ENCODE measurements at places on chromosomes 12 and 14.
A peak's percentile ranks its signal among the peaks of the same experiment; 100 is the strongest.

- no peak for DNase-seq
Observed at GRCh38 chr12:10241727-10242126, 29.1 kb downstream of the GABARAPL1 start.

DNA sequence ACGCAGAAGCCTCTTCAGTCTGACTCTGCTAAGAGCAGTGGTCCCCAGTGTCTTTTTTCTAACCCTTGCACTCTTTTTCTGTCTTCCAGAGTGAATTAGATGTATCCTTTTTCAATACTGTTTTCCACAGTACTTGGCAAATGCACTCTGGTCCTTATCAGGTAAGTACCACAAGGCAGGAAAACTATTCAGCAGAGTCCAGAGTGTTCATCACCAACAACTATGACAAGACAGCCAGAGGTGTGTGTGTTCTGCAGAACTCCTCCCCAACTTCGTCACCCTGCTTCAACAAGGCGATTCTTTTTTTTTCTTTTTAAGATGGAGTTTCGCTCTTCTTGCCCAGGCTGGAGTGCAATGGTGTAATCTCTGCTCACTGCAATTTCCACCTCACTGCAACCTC, 54.3 kb upstream of the STRN3 start:
- DNase-seq, result no peak

DNA sequence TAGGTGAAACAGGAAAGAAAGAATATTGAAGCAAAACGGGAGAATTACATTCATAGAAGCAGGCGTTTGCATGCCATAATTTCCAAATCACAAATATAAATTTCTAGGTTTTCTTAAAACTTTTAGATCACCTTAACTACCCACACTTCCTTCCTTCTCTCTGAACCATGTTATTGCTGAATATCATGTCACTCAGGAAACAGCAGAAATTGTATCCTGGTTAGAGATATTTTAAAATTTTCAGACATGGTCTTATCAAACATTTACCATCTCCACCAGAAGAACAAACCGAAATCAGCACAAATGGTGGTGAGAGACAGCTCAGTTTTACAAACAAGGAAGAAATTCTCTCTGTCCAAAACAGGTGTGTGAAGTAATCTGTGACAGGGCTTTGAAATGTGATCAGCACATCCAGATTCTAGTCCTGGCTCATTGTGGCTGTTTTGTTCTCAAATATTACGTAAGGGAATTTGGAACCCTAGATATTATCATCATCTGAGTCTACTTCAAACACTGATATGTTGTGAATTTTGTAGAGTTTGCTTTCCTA, 16.3 kb downstream of the TESPA1 start:
- no peak for DNase-seq

DNA sequence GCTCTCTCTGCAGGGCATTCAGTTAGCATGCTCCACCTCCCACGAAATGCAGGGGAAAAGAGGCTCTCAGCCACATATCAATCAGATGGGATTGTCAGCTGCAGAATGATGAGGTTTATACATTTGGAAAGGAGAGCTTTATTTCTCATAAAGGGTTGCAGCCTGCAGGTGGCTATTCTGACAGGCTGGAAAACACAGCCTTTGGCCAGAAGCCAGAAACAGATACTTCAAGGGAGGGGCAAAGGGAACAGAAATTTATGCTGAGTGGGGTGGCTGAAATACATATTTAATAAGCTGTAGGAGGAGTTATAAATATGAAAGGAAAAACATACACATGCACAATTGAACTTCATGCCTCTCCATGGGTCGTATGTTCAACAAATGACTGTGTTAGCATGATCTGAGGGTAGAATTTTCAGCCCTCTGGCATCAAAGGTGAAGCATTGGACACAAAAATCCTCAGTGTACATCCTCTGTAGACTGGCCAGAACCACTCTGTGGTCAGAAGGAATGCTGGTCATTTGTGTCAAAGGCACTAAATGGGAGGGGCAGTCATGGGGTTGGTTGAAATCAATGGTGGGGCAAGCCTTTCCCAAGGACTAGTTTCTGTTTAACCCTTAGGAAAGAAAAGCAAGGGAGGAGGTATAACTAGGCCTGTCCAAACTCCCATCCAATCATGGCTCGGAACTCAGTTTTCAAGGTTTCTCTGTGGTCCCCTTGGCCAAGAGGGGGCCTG, 62.4 kb downstream of the TMX1 start:
- no peak for DNase-seq

DNA sequence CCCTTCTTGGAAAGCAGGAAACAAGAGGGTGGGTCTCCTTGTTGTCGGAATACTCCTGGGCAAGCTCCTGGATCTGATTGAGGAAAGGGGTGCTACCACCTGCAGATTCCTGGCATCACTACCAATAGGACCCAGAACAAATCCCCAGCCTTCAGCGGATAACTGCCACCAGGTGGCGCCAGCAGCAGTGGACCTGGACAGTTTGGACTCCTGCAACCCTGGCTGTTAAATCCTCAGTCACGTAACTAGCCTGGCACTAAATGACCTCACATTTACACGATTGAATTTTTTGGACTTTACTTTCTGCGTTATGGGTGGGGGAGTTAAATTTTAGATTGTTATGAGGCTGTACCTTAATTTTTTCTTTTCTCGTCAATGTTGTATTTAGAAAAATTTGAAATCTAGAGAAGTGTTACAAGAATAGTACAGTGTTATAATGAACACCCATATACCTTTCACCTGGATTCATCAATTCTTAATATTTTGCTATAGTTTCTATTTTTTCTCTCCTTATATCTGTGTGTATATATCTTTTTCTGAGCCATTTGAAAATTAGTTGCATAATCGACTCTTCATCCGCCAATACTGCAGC, 95.6 kb downstream of the GAS2L3 start:
- DNase-seq, result peak; percentile 60

GRCh38 chr14:70130482-70130881, 58.3 kb downstream of the SLC8A3 start:
- DNase-seq, result no peak

DNA sequence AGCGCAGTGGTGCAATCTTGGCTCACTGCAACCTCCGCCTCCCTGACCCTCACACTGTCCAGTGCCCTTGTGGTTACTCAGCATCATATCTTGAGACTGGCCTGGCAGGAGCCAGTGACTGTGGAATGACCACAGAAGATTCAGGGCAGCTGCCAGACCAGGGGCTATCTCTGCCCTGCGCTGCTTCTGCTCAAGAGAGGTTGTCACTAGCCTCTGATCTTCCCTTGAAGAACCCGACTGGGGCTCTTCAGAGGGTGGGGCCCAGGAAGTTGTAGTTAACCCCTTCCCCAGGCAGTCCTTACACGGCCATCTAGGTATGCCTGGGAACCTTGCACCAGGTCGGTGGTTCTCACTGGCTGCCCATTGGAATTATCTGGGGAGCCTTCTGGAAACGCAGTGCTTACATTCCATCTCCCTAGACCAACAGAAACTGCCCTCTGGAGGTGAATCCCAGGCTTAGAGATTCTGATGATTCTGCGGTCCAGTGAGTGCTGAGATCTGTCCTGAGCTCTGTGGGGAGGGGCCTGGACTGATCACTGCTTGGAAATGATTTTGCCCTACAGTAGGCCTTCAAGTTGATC, 41.4 kb downstream of the PLEKHG3 start:
- no peak for DNase-seq

GRCh38 chr12:3834774-3835173, 38.4 kb downstream of the PARP11 start:
- DNase-seq, result no peak

GRCh38 chr12:113452458-113452857, 19.2 kb downstream of the LHX5 start:
- no peak for DNase-seq

- DNase-seq, result no peak
Observed at GRCh38 chr12:22477894-22478287, 66.5 kb downstream of the C2CD5 start.

DNA sequence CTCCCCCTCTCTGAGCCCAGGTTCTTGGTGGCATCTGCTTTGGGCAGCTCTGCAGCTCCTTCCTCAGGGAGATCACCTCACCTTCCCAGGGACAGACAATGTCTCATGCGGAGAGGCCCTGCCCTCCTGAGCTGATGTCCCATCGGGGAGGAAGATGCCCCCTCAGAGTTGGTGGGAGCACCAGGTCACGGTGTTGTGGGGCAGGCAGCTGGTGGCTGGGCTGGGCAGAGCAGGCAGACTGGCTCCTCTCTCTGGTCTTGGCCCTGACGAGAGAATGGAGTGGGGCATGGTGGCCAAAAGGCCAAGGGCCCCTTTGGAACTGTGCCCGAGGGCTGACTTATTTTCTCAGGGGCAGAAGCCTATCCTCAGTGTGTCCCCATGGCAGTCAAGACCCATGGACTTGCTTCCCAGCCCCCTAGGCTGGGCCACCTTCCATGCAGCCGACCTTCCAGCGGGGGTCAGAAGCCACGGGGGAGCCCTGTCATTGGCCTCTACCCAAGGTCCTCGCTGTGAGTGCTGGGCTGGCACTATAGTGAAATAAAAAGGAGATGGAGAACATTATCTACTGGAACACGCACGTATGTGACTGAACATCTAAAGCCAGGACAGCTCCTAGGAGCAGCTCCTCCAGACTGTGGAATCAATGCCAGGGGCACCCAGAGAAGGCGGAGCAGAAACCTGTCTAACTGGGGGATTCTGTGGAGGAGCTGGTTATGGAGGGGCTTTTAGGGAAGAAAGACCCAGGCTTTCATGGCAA, 21.9 kb downstream of the PPP2R5C start:
- no peak for DNase-seq

DNA sequence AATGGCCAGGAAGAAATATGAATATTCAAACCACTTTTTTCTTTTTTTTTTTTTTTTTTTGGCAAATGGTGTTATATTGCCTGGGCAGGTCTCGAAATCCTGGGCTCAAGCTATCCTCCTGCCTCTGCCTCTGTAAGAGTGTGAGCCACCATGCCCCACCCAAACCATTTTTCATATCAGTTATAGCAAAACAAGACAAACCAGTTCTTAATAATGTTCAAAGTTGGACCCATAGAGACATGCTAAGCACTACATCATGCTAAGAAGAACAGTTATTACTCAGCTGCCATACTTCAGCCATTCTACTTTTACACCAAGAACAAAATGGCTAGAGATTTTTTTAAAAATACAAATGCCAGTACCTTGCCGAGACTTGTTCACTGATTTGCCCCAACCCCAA, 25.5 kb downstream of the EIF2S1 start:
- no peak for DNase-seq

- no peak for DNase-seq
Observed at GRCh38 chr12:127625176-127625771, 641.7 kb upstream of the TMEM132C start.

- no peak for DNase-seq
Observed at GRCh38 chr12:3083241-3083920, 6.2 kb downstream of the TSPAN9 start.

- DNase-seq, result no peak
Observed at GRCh38 chr14:77347751-77348150, 26.9 kb downstream of the GSTZ1 start.

- no peak for DNase-seq
Observed at GRCh38 chr12:2284321-2284813, 231.6 kb downstream of the CACNA1C start.

DNA sequence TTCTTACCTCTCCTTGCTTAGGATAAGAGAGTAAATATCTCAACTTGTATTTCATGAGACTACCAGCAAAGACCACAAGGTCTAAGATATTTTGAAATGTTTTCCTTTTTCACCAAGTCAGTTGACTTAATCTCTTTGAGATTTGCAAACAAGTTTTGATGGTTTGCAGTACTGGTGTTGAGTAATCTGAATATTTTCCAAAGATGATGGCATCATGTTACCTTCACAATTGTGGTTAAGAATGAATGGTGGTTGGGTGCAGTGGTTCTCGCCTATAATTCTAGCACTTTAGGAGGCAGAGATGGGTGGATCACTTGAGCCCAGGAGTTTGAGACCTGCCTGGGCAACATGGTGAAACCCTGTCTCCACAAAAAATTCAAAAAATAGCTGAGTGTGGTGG, 225.7 kb downstream of the TMTC2 start:
- no peak for DNase-seq

- DNase-seq, result no peak
Observed at GRCh38 chr14:96247031-96247430, 9.0 kb upstream of the BDKRB1 start.

DNA sequence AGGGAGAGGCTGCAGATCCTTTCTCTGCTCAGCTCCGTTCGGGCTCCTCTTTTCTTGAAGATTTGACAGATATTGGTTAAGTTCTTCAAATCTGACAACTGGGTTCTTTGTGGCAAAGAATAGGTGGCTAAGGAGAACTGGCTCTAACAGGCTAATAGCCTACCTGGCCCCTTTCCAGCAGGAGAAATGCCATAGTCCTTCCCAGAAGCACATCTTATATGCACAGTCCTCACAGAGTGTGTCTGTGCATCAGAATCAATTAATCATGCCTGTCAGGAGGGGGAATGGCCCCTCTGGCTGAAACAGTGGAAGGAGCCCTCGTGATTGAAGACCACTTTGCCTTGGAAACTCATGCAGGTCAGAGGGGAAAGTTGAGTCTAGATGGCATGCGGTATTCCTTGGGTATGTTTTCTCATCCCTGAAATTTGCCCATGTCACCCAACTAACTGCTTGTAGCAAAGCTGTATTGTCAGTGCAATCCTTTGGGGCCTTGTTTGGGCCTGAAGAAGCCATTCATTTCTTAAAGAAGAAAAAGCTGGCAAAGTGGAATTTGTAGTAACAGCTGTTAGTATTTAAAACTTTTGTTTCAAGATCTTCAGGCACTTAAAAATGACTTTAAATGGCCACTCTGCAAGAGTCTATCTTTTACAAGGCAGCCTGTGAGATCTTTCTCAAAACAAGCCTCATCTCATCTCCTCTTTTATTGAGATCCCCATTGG, 251.5 kb downstream of the ZFP36L1 start:
- no peak for DNase-seq

- DNase-seq, result no peak
Observed at GRCh38 chr14:69274321-69274720, 14.4 kb downstream of the GALNT16 start.

- DNase-seq, result no peak
Observed at GRCh38 chr14:92516966-92517506, 3.5 kb downstream of the RIN3 start.

DNA sequence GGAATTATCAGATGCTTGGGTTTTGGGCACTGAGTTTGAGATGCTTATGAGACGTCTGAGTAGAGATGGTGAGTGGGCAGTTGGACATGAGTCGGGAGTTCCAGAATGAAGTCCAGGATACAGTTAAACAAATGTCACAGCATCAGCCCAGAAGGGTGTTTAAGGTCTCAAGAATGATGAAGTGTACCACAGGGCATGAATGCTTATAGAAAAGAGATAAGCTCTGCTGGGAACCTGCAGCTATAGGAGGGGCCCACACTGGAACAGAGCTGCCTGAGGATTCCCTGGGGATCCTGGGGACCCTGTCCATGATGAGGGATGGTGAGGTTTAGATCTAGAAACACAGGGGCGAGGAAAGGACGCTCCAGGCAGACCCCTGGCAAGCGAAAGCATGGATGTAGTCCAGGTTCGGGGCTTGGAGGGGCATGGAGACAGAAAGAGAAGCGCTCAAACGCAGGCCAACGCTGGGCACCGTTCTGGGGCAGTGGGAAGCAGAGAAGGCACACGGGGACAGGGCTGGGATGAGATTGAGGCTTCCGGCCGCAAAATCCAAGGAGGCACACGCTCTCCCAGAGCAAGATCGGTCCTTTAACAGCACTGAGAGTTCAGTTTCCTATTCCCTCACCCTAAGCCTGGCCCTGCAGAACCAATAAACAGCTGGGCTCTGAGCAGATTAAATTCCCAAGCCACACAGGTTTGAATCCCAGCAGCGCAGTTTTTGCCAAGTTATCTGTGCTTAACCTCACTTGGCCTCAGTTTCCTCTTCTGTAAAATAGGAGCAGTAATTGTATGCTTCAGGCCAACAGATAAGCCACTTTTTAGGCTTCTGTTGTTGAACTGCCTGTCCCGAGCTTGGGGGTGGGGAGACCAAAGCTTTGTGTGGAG, 52.9 kb downstream of the EID3 start:
- DNase-seq, result no peak

- no peak for DNase-seq
Observed at GRCh38 chr12:4438834-4439596, 6.6 kb downstream of the FGF6 start.

All from stimulated activated CD4-positive, alpha-beta T cell treated with anti-CD3 and anti-CD28 coated beads, Interleukin-2, amount 100 ng/mL, for 48 hours (primary cell).